ENCODE measurements at places on chromosomes 11 and 22.

DNA sequence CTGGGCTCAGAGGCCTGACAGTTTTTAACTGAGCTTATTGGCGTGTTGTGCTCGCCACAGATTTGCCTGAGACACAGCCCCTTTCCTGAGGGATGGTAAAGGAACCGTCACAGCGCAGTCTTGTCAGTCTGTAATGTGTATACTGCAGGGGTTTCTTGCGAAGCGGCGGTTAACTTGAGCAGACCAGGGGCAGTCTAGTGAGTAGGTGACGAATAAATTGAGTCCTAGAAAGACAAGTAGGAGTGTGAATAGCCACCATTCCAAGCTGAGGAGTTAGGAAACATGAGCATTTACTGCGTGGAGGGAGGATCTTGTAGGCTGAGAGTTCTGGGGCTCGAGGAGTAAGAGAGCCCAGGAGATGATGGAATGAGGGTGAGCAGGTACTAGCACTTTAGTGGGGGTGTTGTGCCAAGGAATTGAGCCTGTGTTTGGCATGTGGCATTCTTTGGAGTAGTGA lies 1.4 kb downstream of the MED15 start:
- DNase-seq: no peak

DNA sequence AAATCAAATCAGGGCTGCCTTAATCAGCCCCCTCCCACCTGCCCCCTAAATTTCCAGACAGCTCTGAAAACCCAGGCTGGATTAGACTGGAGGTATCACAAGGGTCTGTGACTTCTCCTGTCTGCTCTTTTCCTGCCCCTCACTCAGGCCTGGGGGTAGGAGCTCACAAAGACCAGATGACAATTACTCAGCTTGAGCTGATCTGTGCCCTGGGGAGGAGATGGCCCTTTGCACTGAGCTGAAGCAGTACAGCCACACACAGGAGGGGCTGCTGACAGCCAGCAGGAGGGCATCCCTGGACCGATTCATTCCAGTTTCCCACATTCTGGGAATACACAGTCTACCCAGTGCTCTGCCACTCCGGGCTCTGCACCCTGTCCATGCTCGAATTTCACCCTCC lies 4.2 kb downstream of the ABCC8 start:
- DNase-seq: no peak

DNA sequence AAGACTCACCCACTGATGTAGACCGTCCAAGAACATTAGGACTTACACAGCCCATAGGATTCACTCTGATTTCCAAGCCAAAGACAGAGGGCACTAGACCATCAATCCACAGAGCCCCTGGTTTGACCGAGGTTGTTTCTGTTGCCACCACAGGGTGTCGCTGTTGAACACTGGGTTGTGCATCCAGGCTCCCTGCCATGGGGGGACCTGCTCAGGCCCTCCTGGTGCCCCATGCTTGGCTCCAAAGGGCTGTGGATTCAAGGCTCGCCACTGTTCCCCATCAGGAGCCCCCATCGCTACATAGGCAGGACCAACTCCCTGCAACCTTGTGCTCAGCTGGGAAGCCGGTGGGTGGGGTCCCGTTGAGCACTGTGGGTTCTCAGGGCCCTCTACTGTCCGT lies 128.0 kb upstream of the ANO1 start:
- DNase-seq: no peak

- DNase-seq: no peak
Measured at GRCh38 chr22:46401370-46401769, 65.9 kb downstream of the TRMU start.

- peak; percentile 47 for DNase-seq
Measured at GRCh38 chr22:35231585-35232084, 25.7 kb upstream of the HMGXB4 start.

DNA sequence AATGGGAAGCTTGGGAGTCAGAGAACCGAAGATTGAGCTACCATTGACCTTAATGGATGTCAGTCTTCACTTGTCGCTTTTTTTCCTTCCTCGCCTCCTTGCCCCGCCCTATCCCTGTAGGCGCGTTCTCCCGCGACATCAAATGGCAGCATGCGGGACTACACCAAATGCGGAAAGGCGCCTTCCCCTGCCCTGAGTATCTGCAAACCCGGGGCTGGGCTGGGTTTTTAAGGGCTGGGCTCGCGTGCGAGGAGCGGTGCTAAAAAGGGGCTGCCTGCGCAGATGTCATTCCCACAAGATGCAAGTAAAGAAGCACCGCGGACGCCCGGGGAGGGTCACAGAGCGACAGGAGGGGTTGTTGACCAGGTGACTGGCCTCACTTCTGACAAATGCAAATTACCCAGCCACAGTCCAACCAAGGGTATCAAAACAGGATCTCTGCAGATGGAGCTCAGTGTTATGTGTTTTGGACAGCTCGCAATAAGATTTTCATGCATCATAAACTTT lies 4.7 kb upstream of the FAM111B start:
- DNase-seq: peak; percentile 38

- DNase-seq: no peak
Measured at GRCh38 chr11:99535819-99536218, 515.1 kb downstream of the CNTN5 start.

DNA sequence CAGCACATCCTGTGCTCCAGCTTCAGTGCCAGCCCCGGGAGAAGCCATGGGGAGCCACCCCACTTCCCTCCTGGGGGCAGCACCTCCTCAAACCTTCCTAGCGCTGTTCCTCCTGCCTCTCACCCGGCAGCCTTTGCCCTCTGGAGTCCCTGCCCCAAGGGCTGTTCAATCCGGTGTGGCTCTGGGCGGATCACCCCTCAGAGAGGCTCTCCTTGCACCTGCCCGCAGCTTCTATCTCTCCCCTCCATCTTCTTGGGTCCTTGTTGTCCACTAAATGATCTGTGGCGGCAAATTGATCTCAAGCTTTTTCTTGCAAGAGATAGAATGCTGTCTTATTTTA lies 18.1 kb upstream of the CDKN1C start:
- DNase-seq: no peak

DNA sequence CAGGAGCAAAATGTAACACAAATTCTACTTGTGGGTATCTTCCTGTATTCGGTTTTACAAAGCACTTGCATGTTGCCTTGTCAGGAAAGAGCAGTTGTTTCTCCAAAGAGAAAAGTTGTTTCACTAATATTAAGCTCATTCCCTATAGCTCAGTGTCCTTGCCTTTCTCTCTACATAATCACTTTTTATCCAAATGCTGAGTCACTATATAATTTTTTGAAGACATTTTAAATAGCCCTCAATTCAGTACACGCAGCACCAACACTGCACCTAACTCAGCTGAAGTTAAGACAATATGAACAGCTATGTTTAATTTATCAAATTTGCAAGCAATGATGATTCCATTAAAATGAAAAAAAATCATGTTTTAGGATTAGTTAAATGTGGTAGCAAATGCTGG lies 14.5 kb upstream of the MRTFA start:
- DNase-seq: no peak
